ENCODE measurements at places on chromosomes 2 and 18.

- no peak for DNase-seq
These were observed 33.9 kb downstream of the RPL37A start for GRCh38 chr2:216532562-216532961.

DNA sequence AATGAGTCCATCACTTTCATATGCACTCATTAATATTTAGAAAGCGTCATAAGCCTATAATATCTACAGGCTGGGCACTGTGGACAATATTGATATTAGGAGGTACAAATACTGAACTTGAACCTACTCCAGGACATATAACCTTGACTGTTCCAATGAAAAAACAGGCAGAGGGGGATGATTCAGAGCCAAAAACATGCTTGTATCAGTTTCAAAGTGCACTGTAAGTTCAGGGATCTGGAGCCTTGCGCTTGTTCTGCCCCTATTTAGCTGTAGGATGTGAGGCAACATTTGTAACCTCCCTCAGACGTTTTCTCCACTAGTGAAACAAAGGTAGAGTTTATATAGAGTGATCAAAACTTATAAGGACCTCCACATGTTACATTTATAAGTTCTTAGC, 246.1 kb upstream of the GYPC start:
- DNase-seq: no peak

- DNase-seq: no peak
These were observed 3.5 kb downstream of the FAM110C start for GRCh38 chr2:42788-43187.

- no peak for DNase-seq
These were observed 988.3 kb upstream of the GYPC start for GRCh38 chr2:125667630-125668029.

- DNase-seq: no peak
These were observed 76.2 kb downstream of the CDK15 start for GRCh38 chr2:201882353-201883090.

DNA sequence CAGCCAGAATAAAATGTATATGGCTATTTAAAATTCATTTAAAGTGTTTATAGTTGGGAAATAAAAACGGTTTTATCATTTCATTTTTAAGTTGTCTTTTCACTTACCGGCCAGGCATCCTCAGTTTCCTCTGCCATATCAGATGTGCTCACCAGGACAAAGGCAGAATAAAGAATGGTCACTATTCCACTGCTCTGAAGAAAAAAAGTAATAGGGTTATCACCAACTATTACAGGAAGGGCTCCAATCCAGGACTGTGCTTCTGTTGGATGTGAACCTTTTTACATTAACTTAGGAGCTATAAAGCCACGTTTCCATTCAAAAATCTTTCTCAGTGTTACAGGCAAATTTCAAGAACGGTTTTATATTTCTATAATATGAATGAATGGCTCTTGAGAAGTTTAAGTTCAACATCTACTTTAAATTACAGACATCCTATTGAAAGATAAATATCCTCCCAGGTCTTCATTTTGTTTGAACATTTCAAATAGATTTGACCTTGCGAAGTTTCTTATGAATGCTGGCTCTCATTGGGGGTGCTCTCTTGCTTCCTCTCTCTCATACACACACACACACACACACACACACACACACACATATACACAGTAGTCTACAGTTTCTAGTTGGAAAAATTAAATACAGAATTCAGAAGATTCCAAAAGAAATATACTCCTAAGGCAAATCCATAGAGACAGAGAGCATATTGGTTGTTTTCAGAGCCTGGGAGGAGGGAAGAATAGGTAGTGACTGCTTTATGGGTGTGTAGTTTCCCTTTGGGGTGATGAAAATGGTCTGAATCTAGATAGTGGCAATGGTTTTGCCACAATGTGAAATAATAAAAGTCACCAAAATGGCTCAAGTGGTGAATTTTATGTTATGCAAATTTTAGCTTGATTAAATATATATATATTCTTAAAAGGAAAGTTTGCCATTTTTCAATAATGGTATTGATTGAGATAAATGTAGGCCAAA, 2.9 kb upstream of the SLC40A1 start:
- no peak for DNase-seq

DNA sequence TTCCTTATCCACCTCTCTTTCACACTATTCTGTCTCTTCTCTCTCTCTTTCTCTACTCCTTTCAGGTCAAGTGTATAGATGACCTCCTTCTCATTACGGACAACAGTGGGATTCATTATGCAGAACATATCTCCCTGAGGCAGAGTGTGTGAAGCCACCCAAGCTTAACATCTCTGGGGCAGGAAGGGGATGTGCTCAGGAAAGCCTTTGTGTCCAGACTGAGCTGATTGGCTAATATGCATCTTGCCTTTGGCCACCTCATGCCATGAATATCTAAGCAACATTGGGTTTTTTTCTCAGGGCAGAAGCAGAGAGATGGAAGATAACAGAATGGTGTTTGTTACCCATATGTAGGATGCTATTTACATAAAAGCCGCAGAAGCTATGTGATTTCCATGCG, 211.4 kb upstream of the LRRTM1 start:
- no peak for DNase-seq

DNA sequence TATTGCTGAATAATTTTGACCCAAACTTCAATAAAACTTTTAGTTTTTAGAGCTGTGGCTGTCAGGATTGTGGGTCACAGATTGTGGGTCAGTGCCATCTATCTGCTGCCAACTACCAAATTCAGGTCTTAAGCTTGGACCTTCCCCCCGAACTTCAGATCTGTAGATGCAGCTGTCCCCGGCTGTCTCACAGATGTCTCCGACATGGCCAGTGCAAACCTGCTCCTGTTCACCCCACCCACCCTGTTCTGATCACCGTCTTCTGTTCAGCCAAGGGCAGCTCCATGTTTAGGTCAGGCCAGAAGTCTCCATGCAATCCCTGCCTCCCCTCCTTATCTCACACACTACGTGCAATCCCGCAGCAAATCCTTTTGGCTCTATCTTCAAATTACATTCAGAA, 175.0 kb downstream of the PRKCE start:
- no peak for DNase-seq

GRCh38 chr2:3313781-3314375, 63.7 kb downstream of the EIPR1 start:
- no peak for DNase-seq

DNA sequence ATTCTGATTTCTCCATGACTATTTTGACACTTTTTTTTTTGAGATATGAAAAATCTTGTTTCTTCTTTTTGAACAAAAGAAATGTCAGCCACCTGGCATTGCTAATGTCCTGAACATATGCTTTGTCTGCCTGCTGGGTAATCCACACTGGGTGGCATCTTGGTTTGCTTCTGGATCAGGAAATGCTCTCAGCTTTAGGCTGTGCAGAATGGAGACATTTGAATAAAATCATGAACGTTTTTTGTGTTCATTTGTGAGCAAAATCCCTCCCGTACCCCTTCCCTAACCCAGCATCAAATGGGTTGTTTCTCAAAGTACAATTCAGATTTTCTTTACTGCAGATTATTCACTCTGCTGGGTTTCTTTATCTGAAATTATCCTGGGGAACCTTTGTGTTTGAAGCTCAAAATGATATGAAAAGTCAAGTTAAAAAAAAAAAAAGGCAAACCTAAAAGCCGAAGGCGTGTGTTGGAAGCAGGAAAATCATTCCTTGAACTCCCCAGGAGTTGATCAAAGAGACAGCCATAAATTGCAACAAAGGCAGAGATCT, 53.4 kb upstream of the KLF7 start:
- DNase-seq: no peak

DNA sequence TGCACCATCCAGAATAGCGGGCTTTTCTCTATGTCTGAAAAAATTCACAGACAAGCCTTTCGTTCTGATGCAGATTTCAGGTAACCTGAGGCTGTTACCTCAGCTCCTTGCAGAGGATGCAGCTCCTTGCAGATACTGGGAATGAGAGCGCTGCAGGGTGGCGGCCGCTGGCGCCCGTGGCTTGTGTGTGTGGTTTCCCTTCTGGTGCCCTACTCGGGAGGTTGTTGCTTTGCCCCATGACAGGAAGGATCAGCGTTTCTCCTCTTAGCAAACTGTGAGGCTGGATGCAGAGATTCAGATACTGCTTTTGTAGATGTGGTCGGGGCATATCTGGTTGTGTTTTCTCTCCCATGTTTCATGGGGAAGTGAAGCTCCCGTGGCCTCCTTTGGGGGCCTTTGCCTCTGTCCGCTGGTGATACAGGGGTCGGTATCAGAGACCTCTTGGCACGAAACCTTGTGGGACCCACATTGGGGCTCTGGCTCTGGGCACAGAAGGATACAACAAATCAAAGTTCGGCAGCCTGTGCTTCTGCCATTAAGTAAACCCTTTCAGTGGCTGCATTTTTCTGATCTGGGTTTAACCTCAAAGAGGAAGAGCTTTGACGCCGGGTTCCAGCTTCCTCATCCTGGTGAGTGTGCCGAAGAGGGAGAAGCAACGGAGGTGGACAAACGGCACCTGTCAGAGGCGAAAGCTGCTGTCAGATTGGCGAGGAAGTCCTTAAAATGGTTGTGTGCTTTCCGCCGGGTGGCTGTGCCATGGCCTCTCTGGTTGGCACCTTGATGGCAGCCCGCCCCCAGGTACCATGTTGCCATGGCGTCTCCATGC, 127.8 kb downstream of the MBP start:
- peak; percentile 13 for DNase-seq

GRCh38 chr2:164178835-164179465, 442.3 kb downstream of the GRB14 start:
- DNase-seq: no peak

GRCh38 chr18:77401173-77401572, 151.5 kb downstream of the GALR1 start:
- DNase-seq: no peak

- no peak for DNase-seq
These were observed 738.3 kb upstream of the HS6ST1 start for GRCh38 chr2:129056959-129057317.
